ENCODE measurements at places on chromosomes 7 and 10. TPM values are rescaled to one million over a fixed set of nuclear protein-coding genes. Genes with fewer than 3 reads are reported as not detected.

Gene FAM25G
- not detected for total RNA-seq

Gene MINDY4
- 1.7 TPM for total RNA-seq

GRCh38 chr10:28891058-28891713, 213.9 kb downstream of the BAMBI start:
- no peak for DNase-seq

- DNase-seq, result peak; percentile 75
These were observed 42.8 kb upstream of the RNF216 start for GRCh38 chr7:5824297-5824610.

GRCh38 chr10:49379596-49380410, 16.1 kb downstream of the DRGX start:
- no peak for DNase-seq

GRCh38 chr10:132745971-132746370, 40.0 kb downstream of the NKX6-2 start:
- DNase-seq, result no peak

DNA sequence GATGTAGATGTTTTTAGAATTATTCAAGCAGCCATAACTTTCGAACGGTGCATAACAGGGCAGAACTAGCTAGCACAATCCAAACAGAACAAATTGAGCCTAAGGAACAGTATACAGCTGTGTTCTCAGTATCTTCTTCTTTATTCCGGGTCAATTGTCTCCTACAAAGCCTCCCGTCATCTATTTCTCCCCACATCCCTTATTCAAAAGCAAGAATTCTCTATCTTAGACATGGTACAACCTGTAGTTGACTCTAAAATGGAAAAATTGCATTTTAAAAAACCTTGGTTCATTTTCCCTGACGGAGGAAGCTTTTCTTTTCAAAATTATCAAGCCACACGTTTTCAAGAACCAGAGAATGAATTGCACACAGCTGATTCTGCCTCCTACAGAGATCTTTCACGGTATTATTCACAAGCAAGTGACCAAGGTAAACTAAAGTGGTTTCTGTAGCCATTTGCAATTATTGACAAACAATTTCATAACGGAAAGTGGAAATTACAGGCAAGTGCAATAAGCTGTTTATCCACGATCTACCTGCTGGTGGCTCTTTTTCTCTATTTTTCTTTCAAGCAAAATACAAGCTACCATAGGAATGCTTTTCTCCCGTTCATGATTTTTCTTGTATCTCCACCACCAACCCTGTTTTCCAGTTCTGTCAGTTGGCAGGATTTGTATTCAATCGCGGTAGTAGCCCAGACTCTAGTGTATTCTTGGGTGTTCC, 2.3 kb downstream of the GRM8 start:
- no peak for DNase-seq

GRCh38 chr7:45574669-45575500, 717 bp downstream of the ADCY1 start:
- DNase-seq, result no peak

DNA sequence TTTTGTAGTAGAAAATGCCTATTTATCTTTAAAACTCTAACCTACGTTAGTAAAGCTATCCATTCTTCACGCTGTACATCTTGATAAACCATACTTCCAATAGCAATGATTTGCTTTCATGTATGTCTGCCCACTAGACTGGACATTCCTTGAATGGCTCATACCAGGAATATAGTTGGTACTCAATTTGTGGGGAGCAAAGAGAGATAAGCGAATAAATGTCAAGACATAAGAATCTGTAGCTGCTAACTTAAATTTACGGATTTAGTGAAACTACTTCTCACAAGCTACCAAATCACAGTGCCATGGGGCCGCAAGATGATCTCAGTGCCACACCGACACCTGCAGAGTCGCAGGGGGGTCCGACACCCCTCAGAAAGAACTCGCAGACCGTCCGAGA, 763 bp upstream of the RALA start:
- DNase-seq, result no peak

DNA sequence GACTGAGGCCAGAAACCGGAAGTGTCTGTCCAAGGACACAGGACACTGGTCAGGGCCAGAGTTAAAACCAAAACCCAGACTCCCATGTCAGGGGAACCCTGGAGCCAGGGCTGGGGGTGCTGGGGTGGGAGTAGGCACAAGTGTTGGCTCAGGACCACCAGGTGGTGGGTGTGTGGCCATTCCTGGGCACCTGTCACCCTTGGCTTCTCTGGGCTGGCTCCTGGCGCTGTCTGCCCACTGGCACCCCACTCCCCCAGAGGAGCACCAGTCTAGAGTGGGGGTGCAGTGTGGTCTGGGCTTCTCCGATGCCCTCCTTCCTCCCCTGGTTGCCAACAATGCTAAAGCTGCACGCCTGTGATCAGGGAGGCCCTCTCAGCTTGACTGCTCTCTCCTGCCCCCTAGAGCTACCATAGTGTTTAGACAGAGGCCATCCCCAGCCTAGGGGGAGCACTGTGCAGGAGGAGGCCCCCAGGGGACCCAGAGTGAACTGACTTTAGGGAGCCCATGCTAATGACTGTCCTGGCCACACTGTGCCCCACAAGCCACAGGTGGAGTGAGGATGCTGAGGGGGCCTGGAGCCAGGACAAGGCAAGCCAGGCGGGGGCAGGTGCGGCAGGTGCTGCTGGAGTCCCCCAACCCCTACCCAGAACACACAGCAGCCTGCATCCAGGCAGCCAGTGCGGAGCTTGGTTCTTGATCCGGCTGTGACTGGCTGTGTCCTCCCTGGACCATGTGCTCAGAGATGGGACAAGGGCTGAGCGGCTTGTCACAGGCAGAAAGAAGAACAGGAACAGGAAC, 11.0 kb downstream of the RASGEF1A start:
- peak; percentile 69 for DNase-seq

Measured in activated CD8-positive, alpha-beta T cell treated with anti-CD3 and anti-CD28 coated beads for 36 hours (primary cell).